ENCODE measurements at places on chromosomes 16 and 17.

DNA sequence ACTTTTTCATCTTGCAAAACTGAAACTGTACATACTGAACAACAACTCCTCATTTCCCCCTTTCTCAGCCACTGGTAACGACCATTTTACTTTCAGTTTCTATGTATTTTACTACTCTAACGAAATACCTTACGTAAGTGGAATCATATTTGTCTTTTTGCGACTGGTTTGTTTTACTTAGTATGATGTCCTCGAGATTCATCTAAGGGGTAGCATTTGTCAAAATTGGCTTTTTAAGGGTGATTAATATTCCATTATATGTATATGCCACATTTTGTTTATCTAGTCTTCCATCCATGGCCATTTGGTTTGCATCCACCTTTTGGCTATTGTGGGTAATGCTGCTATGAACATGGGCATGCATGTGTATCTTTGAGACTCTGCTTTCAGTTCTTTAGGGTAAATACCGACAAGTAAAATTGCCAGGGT, 10.4 kb downstream of the KPNB1 start:
- no peak for DNase-seq

DNA sequence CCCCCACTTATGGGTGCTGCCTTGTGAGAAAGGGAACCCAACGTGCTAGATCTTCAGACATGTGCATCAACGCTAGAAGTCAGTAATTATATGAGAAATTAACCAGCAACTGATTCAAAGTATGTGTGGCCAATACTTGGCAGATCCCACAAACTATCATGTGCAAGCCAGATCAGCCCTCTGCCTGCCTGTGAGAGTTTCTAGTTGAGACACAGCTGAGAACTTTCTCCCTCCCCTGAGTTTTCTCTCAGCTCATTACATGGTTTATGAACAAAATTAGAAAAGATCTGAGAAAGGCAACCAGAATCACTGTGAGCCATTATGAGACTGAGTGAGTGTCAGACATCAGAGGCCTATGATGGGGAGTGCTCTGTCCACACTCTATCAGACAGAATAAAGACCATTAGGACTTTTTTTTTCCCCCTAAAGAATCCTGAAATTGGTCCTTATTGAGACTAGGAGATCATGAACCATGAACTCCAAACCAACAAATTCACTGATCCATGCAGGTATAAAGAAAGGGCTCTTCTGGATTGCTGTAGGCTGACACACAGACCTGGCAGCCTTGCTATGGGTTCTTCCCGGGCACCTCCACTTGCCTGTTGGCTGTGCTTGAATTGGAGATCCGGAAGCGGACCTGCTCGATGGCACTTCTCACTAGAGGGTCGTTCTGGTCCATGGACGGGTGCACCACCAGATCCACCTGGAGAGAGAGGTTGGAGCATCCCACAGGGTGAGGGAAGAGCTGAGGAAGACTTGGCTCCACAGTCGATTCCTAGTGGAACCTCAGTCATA, 51.5 kb downstream of the GTF3C1 start:
- DNase-seq = no peak

GRCh38 chr17:35981908-35982330, 622 bp upstream of the CCL16 start:
- no peak for DNase-seq

GRCh38 chr17:62692159-62692651, 64.7 kb downstream of the MRC2 start:
- DNase-seq = no peak

Measured in fibroblast of skin of back (primary cell).